ENCODE measurements at places on chromosomes 3 and 15.

DNA sequence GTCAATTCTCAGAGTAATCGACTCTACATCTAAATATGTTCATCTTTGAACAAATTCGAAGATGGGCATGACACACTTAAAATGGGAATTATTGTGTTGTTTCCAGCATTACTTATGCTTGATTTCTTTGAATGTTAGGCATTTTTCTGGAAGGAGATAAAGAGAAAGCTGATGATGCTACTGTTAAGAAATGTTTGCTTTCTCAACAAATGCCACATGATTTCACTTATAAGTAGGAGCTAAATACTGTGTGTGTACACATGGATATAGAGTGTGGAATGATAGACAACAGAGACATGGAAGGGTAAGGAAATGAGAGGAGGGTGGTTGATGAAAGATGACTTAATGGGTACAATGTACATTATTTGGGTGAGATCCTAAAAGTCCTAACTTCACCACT, 400.9 kb downstream of the TBL1XR1 start:
- peak; percentile 26 for DNase-seq

DNA sequence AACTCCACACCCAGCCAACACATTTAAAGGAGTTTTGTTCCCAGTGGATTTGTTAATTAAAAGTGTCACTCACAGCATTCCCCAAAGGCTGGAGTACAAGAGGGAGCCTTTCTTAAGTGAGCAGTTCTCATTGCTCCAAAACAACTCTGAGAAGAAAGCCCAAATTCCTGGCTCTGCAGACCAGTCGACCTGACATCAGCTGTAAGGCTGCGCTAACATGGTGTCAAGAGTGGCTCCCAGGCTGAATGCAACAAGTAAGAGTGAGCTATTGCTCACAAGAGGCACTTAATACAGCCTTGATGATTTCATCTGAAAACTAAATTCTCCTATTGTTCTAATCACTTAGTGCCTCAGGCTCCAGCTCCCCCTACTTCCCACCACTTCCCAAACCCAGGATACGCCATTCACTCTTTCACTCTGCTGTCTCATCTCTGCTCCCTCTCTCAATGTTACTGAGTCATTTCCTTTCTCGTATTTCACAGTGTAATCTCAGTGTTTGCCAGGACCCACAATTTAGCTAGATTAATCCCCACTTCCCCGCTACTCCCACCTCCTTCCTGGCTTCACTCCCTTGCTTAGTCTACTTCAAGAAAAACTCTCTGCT, 81.8 kb downstream of the WWTR1 start:
- peak; percentile 98 for DNase-seq

DNA sequence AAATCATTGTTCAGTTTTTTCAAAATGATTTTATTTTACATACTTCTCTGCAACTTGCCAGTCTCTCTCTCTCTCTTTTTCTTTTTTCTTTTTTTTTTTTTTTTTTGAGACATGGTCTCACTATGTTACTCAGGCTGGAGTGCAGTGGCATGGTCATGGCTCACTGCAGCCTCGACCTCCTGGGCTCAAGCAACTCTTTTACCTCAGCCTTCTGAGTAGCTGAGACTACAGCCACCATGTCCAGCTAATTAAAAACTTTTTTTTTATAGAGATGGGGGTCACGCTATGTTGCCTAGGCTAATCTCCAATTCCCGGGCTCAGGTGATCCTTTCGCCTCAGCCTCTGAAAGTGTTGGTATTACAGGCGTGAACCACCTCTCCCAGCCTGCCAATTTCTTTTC, 12.1 kb upstream of the ARID3B start:
- no peak for DNase-seq

DNA sequence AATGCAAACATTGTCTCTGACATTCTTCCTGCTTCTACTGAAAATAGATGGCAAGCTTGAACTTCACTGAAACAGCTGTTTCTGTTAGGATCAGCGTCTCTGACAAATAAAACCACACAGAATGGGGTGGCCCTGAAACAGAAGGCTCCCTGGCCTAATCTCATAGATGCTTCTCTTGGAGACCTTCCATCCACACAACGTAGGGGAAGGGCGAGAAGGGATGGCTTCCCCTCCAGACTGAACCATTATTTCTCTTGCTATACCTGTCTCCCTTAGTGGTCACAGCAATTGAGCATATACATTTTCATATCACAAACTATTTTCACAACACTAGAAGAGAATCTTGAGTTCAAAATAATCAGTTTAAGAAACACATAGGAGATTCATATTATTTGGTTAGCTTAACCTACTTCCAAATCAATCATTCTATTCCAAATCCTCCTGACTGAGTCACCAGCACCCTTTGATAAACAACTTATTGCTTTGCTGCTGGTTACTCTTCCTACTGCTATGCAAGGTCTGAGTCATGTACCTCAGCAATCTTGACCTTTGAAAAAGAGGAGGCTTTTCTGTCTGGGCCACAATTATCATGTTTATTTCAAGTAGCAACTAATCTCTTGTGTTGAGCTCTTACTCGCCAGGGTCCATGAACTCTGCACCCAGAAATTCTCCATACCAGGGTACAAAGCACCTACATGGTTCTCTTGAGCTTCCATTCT, 45.5 kb downstream of the CBLB start:
- peak; percentile 89 for DNase-seq

- DNase-seq, result no peak
These were observed 365.6 kb upstream of the DPPA4 start for GRCh38 chr3:109702976-109703375.
